ENCODE measurements at places on chromosomes 7 and 10.

GRCh38 chr10:7458556-7458955, 47.7 kb upstream of the SFMBT2 start:
- no peak for DNase-seq

DNA sequence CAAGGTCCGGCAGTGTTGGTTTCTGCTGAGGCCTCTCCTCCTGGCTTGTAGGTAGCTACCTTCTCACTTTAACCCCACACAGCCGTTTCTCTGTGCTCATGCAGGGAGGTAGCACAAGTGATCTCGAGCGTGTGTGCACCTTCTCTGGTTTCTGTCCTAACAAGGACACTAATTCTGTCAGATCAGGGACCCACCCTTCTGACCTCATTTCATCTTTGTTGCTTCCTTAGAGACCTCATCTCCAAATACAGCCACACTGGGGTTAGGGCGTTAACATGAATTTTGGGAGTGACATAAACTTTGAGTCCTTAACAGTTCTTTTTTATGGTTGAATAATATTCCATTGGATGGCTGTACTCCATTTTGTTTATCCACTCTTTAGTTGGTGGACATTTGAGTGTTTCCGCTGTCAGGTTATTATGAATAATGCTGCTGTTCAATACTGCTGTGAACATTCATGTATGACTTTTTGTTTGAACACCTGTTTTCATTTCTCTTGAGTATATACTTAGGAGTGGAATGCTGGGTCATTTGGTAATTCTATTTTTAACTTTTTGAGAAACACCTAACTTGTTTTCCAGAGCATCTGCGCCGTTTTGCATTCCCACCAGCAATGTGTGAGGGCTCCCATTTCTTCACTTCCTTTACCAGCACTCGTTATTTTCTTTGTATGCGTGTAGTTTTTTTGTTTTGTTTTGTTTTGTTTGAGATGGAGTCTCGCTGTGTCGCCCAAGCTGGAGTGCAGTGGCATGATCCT, 57.5 kb downstream of the LCOR start:
- DNase-seq: no peak

GRCh38 chr7:107641676-107642075, 19.0 kb upstream of the SLC26A4 start:
- DNase-seq: no peak

GRCh38 chr10:52064084-52064845, 249.8 kb upstream of the DKK1 start:
- no peak for DNase-seq

GRCh38 chr10:12603766-12604470, 254.6 kb downstream of the CAMK1D start:
- DNase-seq: no peak

DNA sequence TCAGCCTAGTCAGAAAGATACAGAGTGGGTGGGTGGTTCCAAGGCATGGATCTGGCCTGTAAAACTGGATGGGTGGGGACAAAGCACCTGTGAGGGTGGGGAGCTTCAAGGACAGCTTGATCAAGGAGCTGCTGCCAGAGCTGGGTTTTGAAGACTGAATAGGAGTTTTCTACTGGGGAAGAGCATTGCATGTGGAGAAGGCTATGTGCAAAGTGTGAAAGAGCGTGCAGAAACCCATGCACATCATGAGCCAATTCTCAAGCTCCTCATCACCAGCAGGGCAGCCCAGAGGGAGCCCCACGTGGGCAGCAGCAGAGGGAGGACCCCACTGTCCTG, 58.6 kb downstream of the PDGFA start:
- DNase-seq: no peak

DNA sequence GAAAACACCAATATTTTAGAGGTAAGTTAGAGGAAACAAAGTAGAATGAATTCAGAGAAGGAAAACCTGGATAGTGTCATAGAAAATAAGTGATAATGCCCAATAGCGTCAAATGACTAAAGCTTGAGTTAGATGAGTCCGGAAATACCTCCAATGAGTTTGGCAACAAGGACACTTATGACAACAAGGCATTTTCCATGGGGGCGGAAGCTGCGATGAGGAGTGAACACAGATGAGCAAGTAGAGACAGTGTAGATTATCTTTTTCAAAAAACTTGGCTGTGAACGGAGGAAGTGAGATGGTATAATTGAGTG, 383 bp upstream of the R3HCC1L start:
- no peak for DNase-seq

DNA sequence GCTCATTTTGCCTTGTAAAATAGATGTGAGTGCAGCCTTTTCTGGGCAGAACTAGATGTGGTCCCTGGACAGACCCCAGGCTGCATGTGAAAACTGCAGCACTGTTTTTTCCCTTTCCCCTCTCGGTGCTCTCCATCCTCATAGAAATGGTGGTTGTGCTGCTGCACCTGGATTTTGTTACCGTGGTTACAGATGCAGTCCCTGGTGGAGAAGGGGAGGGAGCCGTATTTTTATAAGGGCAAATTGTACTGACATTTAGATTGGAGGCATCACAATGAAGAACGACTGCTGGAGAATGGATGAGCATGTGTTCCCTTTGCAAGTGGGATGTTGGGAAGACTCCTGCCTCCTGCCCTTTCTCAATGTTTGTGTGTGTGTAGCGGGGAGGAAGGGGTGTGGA, 469.9 kb downstream of the CCSER2 start:
- no peak for DNase-seq

- DNase-seq: no peak
These were observed 199.7 kb downstream of the TNS3 start for GRCh38 chr7:47382200-47382599.

All from fibroblast of the aortic adventitia (primary cell).